Pulmonary artery endothelial cell (primary cell): ENCODE measurements at places on chromosomes 4 and X.

DNA sequence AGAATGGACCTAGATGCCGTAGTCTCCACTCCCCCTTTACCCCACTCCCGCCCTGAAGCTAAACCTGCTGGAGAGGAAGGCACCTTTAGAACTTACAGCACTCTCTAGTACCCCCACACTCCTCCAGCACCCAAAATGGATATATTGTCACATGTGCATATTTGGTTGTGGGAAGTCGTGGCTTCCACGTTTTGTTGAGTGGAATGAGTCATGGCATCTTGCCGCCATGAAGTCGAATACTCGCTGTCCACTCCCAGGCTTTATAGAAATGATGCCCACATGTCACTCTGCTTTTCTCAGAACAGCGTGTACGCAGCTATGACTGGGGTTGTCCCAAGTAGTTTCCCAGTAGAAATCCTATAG, 545 bp downstream of the ABCE1 start:
- DNase-seq, result no peak

DNA sequence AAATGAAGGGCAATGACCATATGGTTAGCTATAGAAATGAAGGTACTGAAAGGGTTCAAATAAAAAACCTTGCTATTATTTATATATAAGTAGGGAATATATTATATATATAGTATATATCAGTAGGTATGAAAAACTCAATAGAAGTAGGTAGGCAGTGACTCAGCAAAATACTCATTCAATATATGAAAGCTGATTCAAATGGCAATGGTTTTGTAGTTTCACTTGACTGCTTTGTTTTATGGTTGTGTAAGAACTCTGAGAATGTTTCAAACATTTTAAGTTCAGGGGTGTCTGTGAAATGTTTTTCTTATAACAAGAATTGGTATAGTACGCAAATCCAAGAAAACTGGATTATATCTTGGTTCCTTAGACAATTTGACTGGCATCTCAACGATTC, 4.1 kb downstream of the ZNF280C start:
- DNase-seq, result no peak

DNA sequence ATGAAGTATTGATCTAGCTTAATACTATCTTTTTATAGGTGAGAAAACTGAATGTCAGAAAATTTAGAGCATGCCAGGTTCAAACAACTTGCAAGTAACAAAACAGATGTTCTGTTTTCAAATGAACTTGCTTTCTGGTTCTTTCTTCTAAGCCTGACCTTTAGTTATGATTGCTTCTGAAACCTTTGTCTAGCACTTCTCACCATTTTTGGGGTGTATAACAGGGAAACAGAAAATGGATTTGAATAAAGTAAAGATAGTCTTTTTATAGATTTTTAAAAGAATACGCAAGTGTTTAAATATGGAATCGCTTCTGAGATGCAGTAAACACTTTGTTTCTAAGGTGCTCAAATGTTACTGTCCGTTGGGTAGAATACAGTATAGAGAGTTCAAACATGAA, 687.2 kb upstream of the CPEB2 start:
- DNase-seq, result no peak

DNA sequence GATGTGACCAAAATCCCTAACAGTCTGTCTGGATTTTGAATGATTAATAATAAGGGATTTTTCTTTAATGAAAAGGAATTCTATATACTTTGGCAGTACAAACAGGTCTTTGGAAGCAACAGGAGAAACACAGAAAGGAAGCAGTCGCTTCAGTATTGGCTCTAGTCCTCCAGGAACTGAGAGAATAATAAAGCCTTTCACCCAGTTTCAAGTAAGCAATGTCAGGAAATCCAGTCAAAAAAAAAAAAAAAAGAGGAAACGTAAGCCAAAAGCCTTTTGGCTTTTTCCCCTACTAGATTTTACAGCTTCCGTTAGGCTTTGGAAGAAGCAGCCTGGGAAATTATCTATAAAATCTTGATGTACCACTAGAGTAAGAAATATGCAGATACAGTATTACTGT, 61.7 kb upstream of the HDAC8 start:
- DNase-seq, result no peak

DNA sequence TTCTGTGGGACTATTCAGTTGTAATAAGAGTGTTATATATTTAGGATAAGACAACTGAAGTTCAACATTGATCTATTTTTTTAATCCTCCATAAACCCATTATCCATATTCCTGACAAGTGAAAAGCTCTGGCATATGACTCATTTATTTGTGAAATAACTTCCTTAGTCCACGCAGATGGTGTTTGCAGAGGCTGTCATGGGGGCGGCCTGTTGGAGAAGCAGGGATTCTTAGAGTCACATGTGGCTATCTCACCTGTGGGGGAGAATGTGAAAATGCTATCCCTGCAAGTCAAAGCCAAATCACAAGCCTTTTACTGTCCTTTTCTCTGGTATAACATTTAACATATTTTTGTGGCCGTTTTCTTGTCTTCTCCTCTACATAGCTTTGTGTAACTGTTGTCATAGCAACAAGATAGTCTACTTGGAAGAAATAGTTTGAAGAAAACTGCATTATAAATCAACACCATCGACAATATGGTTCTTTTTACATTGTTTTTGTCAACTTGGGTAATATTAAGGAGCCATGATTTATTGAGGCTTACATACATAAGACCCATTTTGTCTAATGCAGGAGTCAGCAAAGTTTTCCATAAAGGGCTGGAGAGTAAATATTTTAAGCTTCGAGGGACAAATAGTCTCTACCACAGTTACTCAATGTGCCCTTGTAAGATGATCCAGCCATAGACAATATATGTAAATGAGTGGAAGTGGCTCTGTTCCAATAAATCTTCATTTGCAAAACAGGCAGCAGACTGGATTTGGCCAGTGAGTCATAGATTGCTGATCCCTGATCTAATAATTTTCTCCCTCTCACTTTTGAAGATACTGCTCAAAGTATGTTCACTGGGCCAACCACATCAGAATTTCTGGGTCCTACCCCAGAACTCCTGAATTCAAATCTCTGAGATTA, 395.0 kb downstream of the DTHD1 start:
- no peak for DNase-seq

DNA sequence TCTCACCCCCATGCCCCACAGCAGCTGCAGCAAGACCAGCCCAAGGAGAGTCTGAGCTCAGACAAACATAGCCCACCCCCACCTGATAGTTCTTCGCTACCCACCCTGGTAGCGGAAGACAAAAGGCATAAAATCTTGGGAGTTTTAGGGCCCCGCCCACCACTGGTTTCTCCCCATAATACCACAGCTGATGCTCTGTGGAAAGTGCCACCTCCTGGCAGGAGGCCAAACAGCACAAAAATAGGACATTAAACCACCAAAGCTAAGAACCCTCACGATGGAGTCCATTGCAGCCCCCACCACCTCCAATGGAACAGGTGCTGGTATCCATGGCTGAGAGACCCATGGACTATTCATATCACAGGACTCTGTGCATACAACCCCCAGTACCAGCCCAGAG, 226.7 kb downstream of the SNCA start:
- no peak for DNase-seq

- no peak for DNase-seq
Observed at GRCh38 chrX:39866229-39866628, 231.5 kb downstream of the BCOR start.

GRCh38 chr4:95694411-95694810, 145.5 kb upstream of the PDHA2 start:
- peak; percentile 37 for DNase-seq

GRCh38 chrX:5236749-5237148, 991.9 kb downstream of the NLGN4X start:
- DNase-seq, result no peak

DNA sequence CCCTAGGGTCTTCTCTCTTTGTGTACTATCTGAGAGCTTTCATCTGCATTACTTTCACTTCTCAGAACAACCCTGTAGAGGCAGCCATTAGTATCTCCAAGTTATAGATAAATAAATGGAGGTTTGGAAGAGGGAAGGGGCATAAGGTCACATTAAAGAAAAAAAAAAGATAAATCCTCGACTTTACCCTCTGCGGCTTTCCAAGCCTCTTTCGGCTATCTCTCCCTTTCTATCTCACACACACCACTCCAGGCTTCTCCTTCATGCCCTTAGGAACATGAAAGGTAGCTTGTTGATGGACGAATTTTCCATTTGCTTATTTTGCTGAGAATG, 660 bp upstream of the ARHGEF9 start:
- DNase-seq, result no peak

DNA sequence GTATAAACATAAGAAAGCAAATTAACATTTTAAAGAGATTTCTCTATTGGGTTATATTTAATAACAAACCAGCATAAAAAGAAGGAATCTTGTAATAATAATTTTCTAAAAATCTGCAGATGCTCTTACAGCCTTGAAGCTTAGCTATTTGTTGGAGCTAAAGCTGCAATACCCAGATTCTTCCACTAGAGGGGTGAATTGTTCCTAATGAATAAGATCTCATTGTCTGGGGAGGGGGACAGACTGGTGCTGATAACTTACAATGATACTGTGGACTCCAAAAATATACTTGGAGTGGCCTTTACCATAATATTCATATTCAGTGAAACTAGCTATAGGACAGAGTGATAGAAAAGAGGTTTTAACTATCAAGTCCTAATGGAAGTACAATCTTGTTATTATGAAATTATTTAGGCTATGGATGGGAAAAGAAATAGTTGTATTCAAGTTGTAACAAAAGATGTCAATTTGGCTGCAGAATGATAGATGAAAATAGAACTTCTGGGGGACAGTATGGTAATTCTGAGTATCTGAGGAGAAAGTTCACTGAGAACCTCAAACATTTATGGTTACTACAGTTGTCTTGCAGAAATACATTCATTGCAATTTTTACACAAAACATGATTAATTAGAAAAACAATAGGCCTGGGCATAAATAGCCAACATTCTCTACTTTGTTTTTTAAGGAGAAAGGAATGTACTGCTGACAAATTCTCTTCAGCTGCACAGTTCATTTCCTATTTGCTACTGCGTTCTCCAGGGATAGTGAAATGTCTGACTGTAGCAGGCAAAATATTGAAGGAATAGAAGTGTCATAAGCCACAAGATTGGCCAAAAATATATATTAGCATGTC, 443.3 kb downstream of the GBA3 start:
- no peak for DNase-seq

GRCh38 chr4:8737601-8738279, 133.9 kb downstream of the HMX1 start:
- DNase-seq, result no peak

GRCh38 chr4:128776794-128777216, 32.7 kb upstream of the JADE1 start:
- DNase-seq, result peak; percentile 10

DNA sequence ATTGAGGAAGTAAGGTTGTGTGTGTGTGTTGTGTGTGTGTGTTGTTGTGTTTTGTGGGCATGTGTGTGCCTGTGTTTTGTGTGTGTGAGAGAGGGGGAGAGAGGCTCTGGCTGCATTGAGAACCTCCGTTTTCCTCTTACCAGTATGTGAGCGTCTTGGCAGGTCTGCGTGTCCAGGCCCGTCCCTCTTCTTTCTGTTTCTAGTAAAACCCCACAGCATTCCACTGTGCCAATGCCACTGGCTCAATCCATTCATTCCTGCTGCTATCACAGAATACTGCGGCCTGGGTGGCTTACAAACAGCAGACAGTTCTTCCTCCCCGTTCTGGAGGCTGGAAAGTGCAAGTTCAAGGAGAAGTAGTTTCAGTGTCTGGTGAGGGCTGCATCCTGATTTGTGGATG, 15.5 kb upstream of the HTRA3 start:
- DNase-seq, result no peak

DNA sequence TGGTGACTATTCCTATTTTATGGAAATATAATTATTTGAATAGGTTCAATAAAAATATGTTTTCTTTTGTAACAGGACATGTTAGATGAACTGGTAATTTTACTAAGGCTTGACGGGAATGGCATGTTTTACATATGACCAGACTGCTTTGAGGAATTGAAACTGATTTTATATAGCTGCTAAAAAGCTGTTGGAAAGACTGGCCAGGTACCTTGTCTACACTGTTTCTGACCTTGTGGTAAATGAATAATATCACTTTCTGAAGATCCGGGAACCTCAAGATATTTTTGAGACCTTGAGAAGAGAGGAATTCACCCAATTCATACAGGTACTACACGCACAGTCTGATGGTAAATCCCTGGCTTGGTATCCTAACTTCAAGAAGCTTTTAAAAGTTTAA, 42.1 kb upstream of the USP46 start:
- no peak for DNase-seq

DNA sequence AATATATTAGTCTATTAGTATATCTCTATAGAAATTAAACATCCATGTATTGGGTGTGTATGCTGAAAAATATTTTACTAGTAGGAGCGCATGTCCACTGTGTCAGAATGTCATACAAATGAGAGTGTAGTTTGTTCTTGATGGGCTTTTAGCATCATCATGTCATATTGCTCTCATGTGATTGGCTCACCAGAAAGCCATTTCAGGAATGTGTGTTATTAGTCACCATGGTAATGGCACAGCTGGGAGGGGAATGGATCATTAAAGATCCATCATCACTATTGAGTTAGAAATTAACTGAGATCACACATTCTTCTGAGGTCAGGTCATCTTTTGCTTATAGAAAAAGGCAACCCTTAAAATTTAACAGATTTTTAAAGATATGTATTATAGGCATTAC, 77.3 kb downstream of the PHEX start:
- DNase-seq, result no peak

DNA sequence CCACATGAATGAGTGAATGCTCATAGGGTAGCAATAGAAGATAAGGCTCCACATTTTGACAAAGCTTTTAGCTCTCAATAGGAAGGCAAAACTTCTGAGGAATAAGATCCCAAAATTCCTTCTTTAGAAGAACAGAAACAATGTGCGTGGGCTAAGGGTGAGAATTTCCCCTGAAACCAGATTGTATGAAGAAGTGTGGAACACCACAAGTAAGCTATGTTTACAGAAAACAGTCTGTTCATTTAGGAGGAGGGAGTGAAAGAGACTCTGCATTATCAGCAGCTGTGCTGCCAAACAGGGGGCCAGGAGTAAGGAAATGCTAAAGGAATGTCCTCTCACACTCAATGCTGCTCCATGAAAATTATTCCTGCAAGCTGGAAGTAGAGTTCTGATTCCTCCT, 851.6 kb downstream of the CENPC start:
- DNase-seq, result no peak

DNA sequence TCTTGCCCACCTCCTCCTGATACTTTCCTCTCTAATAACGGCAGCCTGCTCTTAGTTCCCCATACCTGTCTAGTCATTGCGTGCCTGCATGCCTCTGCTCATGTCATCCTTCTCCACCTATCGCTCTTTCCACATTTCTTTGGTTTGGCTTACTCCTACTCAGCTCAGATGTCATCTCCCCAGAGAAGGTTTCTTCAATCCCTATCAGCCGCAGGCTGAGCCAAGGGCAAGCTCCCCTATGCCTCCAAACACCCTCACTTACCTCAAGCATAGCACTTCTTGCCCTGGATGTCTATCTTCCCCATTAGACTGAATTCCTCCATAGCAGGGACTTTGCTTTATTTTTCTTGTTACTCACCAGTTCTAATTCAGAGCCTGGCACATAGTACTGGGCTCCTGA, 26.6 kb downstream of the FRMD7 start:
- DNase-seq, result no peak

- DNase-seq, result no peak
Observed at GRCh38 chr4:138967313-138967712, 48.3 kb upstream of the NOCT start.
